Islet precursor cell (in vitro differentiated cells): ENCODE measurements at places on chromosomes 2 and 18.

DNA sequence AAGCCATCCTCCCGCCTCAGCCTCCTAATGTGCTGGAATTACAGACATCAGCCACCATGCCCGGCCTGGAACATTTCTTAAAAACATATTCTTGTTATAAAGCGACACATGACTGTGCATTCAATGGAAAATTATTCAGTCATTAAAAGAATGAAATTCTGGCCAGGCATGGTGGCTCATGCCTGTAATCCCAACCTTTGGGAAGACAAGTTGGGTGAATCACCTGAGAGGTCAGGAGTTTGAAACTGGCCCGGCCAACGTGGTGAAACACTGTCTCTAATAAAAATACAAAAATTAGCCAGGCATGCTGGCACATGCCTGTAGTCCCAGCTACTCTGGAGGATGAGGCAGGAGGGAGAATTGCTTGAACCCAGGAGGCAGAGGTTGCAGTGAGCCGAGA lies 21.6 kb upstream of the RPRD1A start:
- DNase-seq = no peak

GRCh38 chr2:218733171-218734021 lies 22.8 kb downstream of the TTLL4 start:
- no peak for DNase-seq

DNA sequence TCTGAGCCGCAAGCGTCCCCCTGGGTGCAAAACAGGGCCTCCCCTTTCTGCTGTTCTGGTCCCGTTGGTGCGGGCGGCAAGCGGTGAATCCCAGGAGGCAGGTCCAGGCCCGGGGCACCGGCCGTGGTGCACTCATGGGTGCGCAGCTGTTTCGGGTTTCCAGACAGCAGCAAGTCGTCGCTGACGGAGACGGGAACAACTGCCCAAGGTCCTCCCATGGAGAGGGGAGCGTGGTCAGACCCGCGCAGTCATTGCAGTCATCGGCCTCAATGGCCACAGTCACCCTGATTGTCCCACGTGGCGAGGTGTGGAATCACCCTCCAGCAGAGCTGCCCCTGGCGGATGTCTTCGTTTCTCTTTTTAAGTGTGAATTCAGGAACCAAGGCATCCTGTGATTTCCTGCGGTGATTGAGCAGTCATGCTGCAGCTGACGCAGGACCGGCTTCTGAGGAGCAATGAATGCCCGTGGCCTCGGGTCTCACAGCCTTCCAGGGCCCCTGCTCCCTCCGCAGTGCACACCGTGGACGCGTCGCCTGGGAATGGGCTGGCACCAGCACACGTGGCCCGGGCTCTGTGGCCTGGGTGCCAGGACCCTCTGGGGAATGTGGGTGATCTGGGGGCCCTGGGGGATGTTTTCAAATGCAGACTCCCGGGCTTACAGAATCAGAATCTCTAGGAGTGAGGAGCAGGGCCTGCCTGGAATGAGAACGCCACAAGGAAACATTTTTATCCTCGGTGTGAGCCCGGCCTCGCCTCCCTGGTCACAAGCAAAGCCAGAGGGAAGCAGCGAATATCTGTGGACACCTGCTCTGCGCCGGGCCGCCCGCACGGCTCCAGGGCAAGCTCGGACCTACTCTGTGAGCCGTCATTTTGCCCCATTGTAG lies 244.2 kb upstream of the SALL3 start:
- DNase-seq = peak; percentile 45

- no peak for DNase-seq
These were observed 572.7 kb downstream of the EPHA4 start for GRCh38 chr2:220999356-220999755.

DNA sequence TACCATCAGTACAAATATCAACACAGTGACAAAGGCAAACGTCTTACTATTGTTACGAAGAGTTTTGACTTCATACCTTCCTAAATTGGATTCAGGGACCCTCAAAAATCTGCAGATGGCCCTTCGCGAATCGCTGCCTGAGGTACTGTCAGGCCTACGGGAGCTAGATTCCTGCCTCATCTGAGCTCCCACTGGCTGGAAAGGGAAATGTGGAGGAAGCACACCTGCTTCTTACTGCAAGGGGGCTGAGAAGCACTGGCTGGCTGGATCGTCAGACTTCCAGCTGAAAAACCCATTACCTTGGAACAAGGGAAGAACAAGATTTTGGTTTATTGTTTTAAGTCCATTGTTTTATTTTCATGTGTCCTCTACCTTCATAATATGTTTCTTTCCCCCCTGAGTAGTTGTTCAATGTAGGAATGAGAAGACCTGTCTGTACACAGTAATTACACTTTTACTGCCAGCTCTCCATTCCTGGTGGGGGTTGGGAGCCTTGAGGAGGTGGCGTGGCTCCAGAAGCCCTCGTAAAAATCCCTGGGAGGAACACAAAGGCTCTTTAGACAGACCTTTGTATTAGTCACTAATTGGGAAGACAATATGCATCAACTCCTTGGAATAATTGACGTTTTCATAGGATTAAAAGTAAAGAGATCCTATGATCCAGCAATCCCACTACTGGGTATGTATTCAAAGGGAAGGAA lies 124.1 kb upstream of the NOSTRIN start:
- peak; percentile 90 for DNase-seq

DNA sequence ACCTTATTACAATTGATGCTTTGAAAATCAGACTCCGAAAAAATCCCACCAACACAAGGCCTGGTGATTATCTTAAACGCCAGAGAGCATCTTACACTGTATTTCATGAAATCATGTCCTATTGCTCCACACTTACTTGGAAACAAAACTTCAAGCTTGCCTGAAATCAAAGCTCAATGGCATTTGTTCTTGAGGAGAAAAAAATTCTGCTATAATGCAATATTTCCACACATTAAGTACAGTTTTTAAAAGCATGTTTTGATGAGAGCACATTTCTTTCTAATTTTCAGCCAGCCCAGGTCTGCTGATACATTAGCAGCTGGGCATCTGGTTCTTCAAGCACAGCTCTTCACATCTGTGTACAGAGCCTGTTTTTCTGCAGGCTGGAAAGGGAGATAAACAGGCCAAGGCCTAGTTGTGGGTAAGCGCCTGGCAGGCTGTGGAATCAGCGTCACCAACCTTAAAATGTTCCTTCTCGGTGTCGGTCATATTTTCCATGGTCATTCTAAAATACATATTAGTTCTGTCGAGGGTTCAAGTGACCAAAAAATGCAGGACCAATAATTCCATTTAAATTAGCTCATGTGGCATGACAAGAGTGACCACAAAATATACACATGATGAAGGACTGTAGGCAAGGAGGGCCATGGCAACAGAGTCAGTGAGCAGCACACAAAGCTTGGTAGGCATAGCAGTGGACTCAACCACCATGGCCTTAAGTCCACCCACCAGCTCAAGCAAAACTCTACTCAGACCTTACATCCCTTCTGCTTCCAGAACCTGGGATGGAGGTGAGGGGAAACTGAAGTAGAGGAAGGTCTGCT lies 20.9 kb downstream of the SLC8A1 start:
- DNase-seq = no peak

DNA sequence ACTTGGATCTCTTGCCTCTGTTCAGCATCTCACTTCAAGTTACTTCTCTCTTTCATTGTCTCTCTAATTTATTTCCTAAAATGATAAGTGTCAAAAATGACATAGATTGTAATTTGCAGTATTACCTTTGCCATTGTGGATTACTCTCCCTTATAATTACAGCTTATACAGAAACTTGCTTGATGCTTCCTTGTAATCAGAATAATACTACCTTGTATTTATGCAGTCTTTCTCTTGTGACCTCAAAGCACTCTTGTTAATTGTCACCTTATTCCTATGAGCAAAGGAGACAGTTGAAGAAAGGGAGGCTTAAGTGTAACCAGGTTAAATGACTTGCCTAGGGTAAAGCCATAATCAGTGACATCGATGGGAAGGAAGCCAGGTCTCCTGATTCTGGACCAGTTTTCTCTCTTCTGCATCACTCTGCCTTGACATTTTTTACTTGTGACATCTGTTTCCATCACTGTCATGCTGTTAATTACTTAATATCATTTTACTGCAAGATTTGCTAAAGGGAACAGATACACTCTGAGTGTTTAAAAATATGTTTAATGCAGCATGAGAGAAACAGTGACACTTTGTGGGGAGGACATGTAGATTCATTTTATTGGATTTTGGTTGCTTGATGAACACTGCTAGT lies 388.6 kb downstream of the PARD3B start:
- no peak for DNase-seq

DNA sequence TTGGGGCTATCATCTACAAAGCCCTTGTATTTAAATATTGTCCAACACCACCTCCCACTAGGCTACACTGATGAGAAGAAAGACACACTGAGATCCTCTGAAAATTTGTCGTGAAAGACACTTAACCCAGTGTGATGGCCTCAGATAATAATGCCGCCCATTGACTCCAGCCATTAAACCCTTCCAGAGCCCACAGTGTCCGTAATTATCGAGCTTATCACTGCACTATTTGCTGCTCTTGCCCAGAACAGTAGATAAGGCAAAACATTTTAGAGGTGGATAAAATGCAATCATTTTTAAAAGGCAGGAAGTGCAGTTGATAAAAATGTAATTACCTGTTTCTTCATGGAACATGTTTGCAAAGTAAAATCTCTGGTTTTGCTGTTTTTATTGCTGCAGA lies 121.3 kb upstream of the DDX18 start:
- no peak for DNase-seq

- DNase-seq = no peak
These were observed 746.1 kb downstream of the LRP1B start for GRCh38 chr2:141384676-141385075.

GRCh38 chr2:175990099-175990498 lies 12.0 kb downstream of the LNPK start:
- DNase-seq = no peak

- no peak for DNase-seq
These were observed 24.2 kb downstream of the FBLN7 start for GRCh38 chr2:112162341-112162740.

DNA sequence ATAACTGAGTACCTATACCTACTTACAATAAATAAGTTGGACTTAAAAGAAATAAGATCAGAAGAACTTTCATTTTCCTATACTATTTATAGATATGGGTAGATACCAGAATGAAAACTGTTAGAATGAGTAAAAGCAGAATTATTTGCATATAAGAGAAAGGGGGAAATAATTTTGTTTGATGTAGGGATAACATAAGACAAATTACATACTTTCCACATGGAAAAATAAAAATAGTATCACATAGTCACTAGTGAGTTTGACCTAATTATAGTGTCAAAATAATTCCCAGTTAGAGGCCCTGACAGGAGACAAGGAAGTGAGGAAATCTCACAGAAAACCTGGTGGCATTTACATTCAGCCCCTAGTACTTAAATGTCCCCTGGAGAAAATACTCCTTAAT lies 28.6 kb downstream of the KCMF1 start:
- no peak for DNase-seq

- DNase-seq = no peak
These were observed 62.0 kb downstream of the RPL31 start for GRCh38 chr2:101064125-101064502.

DNA sequence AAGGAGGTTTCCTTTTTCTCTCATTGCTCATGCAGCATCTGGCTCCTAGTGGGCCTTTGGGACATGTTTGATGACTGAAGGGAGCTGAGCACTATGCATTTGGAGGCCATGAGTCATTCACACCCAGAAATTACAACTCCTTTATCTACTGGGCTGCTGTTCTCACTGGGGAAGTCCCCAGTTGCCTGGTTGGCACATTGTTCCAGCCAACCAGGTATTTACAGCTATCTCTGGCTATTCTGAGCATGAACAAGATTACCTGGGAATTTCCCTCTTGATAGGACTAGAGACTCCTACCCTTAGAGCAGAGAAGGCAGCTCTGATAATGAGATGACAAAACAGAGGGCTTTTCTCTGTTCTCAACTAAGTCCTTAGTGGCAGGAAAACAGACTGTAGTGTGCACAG lies 206.5 kb downstream of the SETBP1 start:
- DNase-seq = peak; percentile 85

GRCh38 chr2:88707003-88707402 lies 15.5 kb downstream of the RPIA start:
- no peak for DNase-seq

DNA sequence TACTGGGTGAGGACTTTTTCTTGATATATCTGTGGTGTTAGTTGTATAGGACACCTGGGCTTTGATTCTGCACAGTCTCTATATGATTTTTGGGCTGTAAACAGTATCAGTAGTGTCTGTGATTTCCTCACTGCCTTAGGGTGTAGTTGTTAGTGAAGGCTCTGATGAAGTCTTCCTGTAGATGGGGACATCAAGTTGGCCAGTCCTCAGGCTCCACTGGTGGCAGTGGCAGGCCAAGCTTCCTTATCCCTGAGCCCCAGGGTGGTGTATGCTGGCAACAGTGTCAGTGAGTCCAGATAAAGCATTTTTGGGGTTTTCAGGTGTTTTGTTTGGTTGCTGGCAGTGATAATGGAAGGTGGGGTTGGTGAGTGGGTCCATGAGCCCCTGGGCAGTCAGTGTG lies 961.4 kb downstream of the DSC3 start:
- no peak for DNase-seq

- DNase-seq = no peak
These were observed 31.1 kb downstream of the CTIF start for GRCh38 chr18:48569915-48570264.

DNA sequence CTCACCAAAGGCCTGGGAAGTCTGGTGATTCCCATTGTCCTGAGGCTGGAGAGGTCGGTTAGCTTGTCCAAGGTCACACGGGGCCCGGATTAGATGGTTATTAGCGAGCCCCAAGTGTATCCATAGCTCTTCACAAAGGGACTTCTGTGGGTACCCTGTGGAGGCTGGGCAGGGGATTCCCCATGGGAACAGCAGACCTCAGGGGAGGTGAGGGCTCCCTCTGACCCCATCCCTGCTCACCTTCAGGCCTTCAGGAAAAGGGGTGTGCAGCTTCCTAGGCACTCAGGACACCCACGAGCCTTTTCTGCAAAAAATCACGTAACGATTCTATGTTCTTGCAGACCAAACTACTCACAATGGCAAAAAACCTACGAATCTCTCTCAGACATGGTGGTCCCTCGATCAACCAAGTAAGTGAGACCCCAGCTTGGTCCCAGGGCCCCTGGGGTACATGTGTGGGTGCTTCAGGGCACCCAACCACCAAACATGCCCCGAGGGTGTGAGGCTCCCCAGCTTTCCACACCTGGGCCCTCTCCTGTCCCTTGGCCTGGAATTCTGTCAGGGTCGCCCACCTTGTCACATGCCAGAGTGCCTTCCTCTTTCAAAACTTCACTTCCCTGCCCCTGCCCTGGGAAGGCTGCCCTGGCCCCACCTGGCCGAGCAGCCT lies 40.3 kb downstream of the PDIA6 start:
- no peak for DNase-seq
